ENCODE measurements at places on chromosomes 4 and X. TPM values are rescaled to one million over a fixed set of nuclear protein-coding genes. Genes with fewer than 3 reads are reported as not detected.

The MAGEC1 gene
- not detected for polyA plus RNA-seq

The PAK3 gene
- polyA plus RNA-seq = 0.33 TPM

The SORCS2 gene
- polyA plus RNA-seq = 5.3 TPM

The STEEP1 gene
- 23.0 TPM for polyA plus RNA-seq

The MYOZ2 gene
- polyA plus RNA-seq = 0.35 TPM

The VCX3A gene
- not detected for polyA plus RNA-seq

Data from urinary bladder (tissue), 4 donors.